HT1080 (cell line): ENCODE measurements at places on chromosomes 16 and 17. TPM values are rescaled to one million over a fixed set of nuclear protein-coding genes. Genes with fewer than 3 reads are reported as not detected.
A peak's percentile ranks its signal among the peaks of the same experiment; 100 is the strongest.

DNA sequence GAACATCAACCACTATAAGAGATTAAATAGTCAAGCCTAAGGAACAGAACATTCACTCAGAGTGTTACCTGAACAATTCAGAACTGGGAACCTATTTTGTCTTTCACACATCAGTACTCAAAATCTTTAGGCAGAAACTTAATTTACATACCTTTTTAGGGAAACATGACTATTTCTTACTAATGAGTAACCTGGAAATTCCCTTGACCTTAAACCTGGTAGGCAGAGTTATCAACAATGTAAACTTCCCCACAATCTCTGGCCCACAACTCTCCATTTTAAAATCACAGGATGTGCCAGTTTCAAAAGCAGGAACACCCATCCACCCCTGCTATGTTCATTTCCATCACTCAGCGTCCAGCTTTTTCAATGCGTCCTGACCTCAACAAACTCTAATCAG lies 132.9 kb upstream of the ANKFN1 start:
- DNase-seq, result no peak

GRCh38 chr16:75010427-75010826 lies 11.6 kb downstream of the ZNRF1 start:
- DNase-seq, result no peak

GRCh38 chr17:66149562-66149961 lies 42.4 kb downstream of the CEP112 start:
- no peak for DNase-seq

The SHPK gene
- 24.7 and 31.2 TPM in 2 replicates for total RNA-seq

The C17orf78 gene
- not detected in 2 replicates for total RNA-seq

DNA sequence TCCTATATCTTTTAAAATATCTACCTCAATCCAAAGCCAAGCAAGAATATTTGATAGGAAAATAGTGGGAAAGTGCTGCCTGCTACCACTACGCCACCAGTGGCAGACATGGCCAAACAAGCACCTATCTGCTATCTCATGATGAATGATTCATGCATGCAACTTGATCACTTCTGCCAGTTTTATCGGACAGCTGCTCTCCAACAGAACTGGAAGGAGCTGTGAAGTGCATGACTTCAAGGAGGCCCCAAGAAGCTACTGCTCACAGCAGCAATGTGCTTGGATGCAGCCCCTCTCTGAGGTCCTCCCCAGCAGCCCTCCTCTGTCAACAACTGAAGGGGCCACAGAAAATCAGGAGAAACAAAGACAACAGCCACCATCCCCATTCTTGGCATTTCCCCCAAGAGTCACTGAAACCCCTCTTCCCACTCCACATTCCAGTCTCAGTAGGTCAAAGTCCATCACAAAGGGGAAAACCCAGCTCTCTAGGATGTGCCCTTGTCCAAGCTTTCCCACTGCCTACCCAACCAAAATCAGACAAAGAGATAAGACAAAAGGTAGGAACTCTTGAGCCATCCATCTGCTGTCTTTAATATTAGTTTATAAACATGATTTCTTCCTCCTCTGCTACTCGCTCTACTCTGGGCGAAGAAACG lies 215.3 kb downstream of the C16orf78 start:
- peak; percentile 36 for DNase-seq

GRCh38 chr16:30658731-30659506 lies 688 bp downstream of the FBRS start:
- peak; percentile 96 for DNase-seq

The NFATC3 gene
- 14.9 and 15.4 TPM in 2 replicates for total RNA-seq

The EDC4 gene
- total RNA-seq, result 64.5 and 78.1 TPM in 2 replicates

The TNP2 gene
- not detected in 2 replicates for total RNA-seq

The GEMIN4 gene
- total RNA-seq, result 34.9 and 43.5 TPM in 2 replicates
